ENCODE measurements at places on chromosomes 2 and 18.
A peak's percentile ranks its signal among the peaks of the same experiment; 100 is the strongest.

DNA sequence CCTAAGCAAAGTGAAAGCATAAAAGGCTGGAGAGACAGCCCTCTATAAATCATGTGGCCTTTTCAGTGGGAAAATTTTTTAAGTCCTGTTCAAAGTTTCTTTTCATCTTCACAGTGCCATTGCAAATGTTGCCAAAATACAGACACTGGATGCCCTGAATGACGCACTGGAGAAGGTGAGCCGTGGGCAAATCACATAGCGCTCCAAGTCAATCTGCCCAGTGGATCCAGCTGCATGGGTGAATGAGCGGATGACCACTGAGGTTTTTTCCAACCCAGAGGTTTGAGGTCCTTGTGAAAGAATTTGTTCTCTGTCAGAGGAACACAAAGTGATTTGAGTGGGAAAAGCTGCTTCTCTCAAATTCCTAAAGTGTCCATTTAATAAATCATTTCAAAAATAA is 11.8 kb downstream of the DAPL1 start:
- DNase-seq, result no peak

DNA sequence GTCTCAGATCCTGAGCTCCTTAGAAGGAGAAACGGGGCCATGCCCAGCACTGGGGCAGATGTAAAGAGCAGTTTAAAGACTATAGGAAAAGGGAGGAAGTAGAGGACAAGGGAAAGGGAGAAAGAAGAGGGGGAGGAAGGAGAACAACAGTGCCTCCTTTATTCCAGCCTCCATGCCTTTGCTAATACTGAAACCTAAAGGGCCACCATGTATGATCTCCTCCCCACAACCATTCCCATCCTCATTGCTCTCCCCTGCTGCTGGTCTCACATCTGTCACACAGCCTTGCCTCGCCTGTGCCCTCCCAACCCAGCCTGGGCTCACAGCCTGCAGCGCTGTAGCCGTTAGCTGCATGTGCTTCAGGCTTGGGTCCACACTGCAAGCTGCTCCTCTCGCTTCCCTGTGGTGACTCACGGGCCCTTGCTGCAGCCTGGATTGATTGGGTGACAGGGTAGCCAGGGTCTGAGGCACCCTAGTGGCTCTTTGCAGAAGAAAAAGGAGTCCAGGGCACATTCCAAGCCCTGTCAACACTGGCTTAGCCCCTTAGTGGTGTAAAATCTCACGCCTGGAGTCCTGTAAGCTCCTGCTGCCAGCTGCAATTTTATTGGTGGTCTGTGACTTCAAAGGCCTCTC is 281.9 kb downstream of the SRBD1 start:
- DNase-seq, result no peak

DNA sequence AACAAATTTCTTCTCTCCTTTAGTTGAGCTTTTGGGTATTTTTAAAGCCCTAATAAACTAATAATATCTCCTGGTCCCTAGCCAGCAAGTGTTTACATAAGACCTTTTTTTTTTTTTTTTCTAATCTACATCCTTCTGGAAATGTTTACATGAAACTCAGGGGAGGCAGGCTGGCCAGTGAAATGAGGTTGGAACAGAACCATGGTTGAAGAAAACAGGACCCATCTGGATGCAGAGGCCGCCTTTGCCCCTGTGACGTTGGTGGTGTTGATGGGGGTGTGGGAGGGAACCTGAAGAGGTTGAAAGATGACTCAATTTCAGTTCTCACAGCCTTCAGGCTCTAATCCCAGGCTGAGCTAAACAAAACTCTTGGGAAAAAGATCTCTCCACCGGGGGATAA is 118.5 kb downstream of the NRP2 start:
- DNase-seq, result no peak

DNA sequence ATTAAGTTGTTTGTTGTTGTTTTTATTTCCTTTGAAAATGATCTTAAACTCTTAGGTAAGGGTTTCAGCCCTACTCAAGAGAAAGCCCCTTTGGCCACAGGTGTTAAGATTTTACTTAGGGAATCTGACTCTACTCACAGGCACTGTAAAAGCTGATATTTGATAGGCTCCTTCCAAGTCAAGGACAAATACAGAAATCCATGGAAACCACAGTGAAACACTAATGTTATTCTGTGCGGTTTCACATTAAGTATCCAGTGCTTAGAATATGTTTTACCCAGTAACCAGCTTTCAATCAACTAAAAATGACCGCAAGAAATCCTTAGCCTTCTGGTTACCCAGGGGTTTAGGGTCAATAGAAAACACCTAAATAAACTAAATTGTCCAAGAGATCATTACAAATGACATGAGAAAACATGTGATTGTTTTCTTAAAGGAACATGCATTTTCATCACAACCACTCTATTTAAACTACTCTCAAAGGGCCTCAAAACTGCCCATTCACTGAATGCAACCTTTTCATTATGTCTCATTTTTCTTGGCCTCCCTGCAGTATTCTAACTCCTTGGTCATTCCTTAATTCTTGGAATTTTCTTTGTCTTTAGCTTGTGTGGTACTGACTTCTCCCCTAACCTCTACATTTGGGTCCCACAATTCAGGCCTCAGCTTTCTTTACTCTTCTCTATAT is 56.0 kb downstream of the CDH2 start:
- no peak for DNase-seq

DNA sequence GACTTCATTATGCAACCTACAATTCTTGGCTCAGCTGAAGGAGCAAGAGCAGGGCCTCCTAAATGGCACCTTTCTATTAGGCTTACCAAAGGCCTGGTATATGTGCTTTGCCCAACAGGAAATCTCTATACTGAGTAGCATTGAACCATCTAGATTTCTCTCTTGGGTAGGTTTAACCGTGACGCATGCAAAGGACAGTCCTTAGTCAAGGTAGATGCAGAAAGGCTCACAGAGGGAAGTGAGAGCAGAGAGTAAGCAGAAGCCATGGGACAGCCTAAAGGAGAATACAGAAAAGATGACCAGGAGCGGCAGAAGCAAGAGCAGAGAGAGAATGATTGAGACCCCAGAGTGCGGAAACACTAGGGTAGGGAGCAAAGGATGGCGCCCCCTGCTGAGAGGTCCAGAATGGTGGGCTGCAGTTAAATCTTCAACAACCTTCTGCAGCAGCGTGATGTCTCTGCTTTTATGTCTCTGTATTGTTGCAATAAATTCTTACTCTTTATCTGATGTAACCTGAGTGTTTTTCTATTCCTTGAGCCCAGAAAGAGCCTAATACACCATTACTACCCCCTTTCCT is 4.7 kb upstream of the OSBPL1A start:
- no peak for DNase-seq

- DNase-seq, result no peak
These were observed 842.6 kb upstream of the ACVR2A start for GRCh38 chr2:147002256-147002655.

GRCh38 chr2:71704688-71705087 is 251.3 kb downstream of the DYSF start:
- no peak for DNase-seq

DNA sequence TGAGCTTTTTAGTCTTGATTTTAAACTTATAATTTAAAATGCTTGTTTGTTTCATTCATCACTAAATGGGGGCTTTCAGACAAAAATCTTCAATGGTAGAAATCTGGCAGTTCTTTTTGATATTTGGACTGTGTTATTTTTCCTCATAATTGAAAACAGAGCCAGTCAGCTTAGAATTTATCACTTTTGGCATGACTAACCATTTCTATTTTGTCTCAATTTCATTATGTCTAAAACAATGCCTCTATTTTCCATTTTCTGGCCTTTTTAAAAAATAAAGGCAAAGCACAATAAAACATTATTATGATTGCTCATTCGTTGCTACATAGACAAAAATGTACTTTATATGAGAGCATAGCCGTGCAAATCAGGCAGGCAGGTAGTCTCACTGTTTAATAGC is 434.5 kb downstream of the XIRP2 start:
- no peak for DNase-seq

- no peak for DNase-seq
These were observed 469.3 kb upstream of the MEX3C start for GRCh38 chr18:51666763-51667191.

DNA sequence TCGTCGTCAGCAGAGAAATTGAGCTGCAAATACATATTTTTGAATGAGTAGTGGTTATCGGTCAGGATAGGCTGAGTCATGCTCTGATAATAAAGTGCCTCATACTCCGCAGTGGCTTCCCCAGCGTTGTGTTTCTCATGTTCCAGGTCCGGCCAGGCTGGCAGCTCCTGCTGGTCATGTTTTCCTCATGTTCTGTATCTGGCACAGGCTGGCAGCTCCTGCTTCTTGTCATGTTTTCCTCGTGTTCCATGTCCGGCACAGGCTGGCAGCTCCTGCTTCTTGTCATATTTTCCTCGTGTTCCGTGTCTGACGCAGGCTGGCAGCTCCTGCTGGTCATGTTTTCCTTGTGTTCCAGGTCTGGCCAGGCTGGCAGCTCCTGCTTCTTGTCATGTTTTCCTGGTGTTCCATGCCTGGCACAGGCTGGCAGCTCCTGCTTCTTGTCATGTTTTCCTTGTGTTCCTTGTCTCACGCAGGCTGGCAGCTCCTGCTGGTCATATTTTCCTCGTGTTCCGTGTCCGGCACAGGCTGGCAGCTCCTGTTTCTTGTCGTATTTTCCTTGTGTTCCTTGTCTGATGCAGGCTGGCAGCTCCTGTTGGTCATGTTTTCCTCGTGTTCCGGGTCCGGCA is 148.9 kb downstream of the ATP9B start:
- no peak for DNase-seq

DNA sequence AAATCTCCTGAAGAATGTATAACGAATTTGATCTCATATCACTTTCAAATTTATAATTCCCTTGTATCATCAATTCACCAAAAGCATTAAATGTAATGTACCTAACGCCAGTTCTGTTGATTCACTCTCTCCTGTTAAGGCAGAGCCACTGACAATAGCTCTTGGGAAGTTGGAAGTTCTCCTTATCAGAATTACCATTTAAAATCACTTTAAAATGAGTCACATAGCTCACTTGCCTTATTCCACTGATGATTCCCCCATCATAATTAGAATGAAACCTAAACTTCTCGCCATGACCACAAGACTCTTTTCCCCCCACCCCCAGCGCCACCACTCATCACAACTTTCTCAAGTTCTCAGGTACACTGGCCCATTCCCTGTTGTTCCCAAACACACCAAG is 117.1 kb downstream of the PID1 start:
- no peak for DNase-seq

- DNase-seq, result no peak
These were observed 207.1 kb downstream of the TDRD15 start for GRCh38 chr2:21330786-21331391.

GRCh38 chr2:62050456-62051045 is 145.1 kb downstream of the COMMD1 start:
- DNase-seq, result no peak

- no peak for DNase-seq
These were observed 96.3 kb downstream of the UPP2 start for GRCh38 chr2:158197940-158198339.

DNA sequence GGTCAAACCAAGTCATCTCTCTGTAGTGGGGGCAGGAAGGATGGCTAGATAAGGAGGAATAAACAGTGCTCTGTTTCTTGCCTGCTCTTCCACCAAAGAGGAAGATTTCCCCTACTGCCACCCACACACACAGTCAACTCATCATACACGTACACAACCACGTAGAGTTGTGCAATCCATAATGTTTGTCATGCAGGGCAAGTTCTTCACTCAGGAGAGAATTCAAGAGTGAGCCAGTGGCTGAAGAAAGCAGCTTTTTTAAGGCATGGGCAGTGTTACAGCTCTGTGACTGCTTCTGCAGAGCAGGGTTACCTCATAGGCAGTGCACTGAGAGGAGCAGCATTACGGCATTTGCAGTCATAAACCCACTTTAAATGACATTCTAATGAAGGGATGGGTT is 283.0 kb downstream of the RND3 start:
- no peak for DNase-seq

- peak; percentile 60 for DNase-seq
These were observed 46.9 kb downstream of the DNMT3A start for GRCh38 chr2:25294573-25295462.

DNA sequence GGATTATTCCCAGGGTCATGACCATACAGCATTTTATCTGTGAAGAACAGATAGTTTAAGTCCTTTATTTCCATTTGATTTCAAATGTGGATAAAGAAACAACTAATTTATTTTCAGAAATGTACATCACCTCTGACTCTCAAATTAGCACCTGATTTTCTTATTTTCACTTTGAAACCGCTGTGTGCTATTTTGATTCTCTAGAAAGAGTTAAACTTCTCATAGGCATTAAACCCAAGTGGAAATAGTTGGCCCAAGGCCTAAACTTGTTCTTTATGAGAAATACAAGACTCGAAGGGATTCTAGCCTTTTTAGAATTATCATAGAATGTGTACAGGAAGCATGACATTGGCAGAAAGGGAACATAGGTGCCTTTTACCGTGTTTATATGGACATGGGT is 41.5 kb upstream of the LTBP1 start:
- no peak for DNase-seq

GRCh38 chr2:211349031-211349430 is 792.6 kb downstream of the CPS1 start:
- no peak for DNase-seq

DNA sequence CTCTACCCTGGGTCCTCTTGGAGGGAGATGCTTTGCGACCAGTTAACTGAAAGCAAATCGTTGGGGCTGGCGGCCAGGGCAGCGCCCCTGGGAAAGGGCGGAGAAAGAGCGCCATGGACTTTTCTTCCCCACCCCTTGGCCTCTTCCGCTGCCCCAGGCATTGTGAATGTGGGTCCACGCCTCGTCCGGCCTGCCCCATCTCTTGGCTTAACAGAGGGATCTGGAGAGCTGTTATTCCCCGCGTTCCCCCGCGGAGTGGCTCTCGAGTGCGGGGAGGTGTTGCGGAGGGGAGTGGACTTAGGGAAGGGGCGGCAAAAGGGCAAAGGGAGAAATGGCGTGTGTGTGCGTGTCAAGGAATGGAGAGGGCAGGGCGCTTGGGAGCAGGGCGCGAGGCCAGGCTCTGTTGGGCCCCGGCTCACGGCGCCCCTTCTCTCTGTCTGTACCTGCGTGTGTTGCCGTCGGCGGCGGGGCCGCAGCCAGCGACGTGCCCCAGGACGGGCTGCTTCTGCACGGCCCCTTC is 6.6 kb downstream of the EMX1 start:
- DNase-seq, result no peak

DNA sequence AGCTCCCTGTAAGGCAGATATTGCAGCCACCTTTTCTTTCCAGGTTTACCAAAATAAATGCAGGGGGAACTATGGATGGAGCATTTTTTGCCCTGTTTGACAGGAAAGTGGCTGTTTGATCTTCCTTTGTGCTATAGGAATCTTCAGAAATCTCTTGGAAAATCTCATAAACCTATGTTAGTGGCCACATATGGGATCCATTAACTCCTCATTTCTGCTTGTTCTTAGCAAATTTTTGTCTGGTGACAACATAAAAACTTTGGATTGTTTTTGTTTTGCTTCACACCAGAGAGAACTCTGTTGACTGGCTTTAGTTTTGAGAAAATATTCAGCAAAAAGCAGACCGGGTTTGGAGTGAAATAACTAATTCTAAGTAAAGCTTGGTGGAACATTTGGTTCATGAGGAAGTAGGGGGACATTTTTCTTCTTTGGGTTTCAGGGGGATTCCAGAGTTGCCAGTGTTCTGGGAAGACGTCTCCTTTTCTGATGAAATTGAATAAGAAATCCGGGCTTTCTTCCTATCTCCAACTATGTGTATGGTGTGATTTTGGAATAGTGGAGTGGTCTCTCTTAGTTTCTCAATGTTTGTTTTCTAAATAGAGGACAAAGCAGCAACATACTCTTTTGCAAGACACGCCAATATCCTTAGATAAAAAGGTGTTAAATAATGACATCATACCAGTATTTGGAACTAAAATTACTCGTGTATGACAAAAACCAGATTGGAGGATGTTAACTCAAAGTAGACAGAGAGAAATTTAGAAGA is 174.4 kb downstream of the ICOS start:
- no peak for DNase-seq
